ENCODE measurements at places on chromosomes 4 and X.

- DNase-seq = no peak
Observed at GRCh38 chrX:155767051-155767875, 113.9 kb upstream of the VAMP7 start.

DNA sequence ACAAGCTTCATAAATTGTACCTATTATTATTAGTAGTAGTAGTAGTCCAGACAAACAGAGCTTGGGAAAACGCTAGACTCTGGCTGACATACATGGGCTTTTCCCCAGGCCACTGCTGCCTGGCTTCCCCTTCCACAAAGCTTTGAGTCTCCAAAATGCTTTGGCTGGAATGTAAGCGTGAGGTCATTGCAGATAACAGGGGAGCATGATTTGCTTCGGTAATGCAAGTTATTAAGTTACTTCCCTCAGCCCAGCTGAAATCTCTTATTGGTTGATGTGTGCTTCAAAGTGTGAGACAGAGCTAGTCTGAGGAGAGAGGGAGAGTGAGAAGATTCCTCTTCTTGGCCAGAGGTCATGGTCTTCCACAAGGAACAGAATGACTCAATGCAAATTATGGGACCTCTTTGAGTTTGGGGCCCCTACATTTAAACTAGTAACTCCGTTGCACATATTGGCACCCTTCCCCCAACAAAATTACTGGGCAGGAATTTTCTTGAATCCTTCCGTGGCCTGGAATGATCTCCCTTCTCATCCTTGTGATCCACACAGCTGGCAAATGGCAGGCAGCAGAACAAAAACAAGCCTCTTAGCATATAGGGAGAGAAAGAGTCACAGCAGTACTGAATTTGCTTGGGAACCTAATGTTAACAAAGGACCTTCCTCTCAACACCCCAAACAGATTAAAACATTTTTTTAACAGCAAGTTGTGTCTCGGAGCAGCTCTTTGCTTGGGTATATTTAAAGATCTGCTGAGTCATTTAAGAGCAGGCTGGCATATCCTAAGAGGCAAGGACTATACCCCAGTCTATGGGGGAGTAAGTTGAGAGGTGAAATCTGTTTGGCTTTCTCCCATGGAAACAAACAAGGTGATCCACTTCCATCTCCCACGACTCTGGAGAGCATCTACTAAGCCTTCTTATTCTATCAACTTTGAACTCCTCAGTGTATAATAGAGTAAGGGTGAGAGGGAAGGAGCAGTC, 19.9 kb downstream of the AR start:
- DNase-seq = no peak

DNA sequence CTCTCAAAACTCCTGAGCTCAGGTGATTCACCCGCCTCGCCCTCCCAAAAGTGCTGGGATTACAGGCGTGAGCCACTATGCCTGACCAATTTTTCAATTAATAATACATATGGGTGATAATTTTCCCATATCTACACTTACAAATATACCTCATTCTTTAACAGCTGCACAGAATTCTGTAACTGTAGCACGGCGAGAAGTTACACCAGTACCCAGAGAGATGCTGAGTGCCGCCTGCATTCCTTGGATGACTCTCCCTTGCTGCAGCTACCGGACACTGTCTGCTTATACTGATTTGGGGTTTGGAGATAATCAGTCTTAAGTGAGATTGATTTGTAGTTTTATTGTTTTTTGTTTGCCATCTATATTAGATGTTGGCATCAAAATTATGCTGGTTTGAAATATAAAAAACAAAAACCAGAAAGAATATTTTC, 5.8 kb downstream of the TIFA start:
- no peak for DNase-seq

GRCh38 chr4:147059064-147059731, 113.5 kb upstream of the TTC29 start:
- DNase-seq = no peak

- no peak for DNase-seq
Observed at GRCh38 chr4:84319124-84319523, 180.0 kb downstream of the NKX6-1 start.

GRCh38 chrX:44173219-44173618, 170.3 kb downstream of the EFHC2 start:
- peak; percentile 9 for DNase-seq

GRCh38 chr4:99808260-99808857, 8.3 kb upstream of the DAPP1 start:
- peak; percentile 59 for DNase-seq

DNA sequence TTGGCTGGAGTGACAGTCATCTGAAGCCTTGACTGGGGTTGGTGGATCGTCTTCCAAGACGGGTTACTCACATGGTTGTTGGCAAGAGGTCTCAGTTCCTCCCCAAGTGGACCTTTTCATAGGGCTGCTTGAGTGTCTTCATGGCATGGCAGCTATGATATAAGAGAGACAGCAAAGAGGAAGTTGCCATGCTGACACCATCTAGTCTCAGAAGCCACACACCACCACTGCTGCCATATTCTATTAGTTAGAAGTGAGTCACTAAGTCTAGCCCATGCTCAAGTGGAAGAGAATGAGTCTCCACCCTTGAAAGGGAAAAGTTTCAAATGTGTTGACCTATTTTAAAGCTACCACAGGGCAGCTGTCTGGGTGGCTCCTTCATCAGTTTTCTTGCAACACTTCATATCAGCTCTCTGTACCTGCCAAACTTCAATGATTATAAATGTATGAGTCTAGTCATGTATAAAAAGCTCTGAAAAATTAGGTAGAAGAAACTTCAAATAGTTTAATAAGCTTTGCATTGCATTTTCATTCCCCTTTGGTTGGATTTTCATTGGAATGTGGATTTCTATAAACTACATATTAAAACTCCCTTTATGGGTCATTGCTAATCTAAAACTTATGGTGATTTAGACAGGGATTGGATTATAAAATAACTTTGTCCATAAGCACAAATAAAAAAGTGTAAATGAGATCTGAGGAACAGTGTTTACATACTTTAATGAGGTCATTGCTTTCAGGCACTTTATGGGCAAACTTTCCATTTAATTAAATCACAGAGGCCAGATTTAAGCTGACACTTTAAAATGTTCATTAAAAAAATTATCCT, 68.0 kb upstream of the ATXN3L start:
- DNase-seq = no peak

- DNase-seq = no peak
Observed at GRCh38 chrX:134484039-134484438, 24.1 kb downstream of the HPRT1 start.

GRCh38 chr4:8861576-8862295, 9.9 kb downstream of the HMX1 start:
- peak; percentile 36 for DNase-seq

- DNase-seq = no peak
Observed at GRCh38 chrX:22399437-22400192, 126.9 kb downstream of the CBLL2 start.

DNA sequence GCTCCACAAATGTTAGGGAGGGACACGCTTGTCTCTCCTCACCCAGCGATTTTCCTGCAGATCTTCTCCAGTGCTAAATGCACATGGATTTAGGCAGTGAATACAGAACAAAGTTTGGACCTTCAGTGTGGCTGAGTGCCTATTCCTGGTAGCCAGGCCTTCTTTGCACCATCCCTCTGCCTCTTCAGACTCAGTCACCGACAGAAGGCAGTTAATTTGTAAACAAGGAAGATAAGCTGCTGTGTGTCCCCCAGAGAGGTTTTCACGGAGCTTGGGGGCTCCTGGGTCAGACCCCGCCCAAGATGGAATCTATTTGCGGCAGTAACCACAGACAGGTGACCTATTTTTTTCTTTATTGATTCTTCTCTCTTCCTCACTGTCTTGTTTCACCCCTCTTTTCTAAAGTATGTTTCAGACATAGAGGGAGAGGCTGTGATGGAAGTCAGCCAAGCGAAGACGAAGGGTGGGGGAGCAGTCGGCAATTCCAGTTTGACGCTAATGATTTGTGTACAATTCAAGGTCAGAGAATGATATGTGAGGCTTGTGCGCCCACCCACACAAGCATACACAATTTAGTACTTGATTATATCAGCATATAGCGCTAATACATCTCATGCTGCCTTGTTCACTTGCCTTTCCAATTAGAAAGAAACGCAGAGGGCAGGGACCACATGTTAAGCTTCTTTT, 200.8 kb downstream of the MGST2 start:
- DNase-seq = peak; percentile 76

- peak; percentile 28 for DNase-seq
Observed at GRCh38 chr4:182878633-182879495, 38.3 kb downstream of the DCTD start.

- no peak for DNase-seq
Observed at GRCh38 chrX:33134164-33134563, 77.2 kb downstream of the DMD start.

DNA sequence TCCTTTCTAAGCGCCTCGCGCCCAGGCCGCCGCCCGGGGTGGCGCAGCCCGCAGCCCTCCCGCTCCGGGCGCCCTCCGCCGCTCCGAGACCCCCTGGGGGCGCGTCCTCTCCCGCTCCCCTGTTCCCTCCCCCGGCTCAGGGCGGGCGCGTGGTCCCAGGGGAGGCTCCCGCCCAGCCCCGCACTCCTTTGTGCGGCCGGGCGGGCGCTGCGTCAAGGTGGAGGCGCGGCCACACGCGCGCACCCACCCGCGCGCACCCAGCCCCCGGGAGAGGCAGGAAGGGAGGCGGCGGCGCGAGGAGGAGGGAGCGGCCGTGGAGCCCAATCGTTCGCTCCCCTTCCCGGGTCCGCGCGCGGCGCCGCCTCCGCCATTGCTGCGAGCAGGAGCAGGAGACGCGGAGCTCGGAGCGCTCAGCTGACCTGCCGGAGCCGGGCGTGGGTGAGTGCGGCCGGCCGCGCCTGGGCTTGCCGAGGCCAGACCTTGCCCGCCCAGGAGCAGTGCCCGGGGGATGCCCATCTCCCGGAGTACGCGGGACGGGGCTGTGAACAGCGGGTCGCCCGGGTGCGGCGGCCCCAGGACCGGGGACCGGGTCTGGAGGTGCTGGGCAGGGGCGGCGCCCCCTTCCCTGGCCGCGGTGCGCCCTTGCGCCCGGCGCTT, at the start of gene NSG1:
TSS of gene NSG1 (plus strand) at position 367 of the 657 bp plus-strand sequence. CDS start 528 bp downstream, outside the sequence.
- DNase-seq = peak; percentile 78

Measured in BE2C (cell line).